ENCODE measurements at places on chromosomes 5 and 9.

- DNase-seq, result no peak
Observed at GRCh38 chr5:56852228-56853000, 37.1 kb downstream of the MAP3K1 start.

- peak; percentile 60 for DNase-seq
Observed at GRCh38 chr5:32059761-32060530, 114.2 kb downstream of the GOLPH3 start.

GRCh38 chr9:68581696-68582095 lies 41.0 kb upstream of the TMEM252 start:
- DNase-seq, result no peak

GRCh38 chr5:176916337-176916736 lies 17.2 kb upstream of the HK3 start:
- DNase-seq, result no peak

GRCh38 chr5:124395287-124395686 lies 351.2 kb downstream of the ZNF608 start:
- no peak for DNase-seq

GRCh38 chr5:75659791-75660450 lies 48.7 kb downstream of the ANKDD1B start:
- DNase-seq, result no peak

- DNase-seq, result peak; percentile 63
Observed at GRCh38 chr5:98556712-98557111, 216.8 kb upstream of the RGMB start.

Data from fibroblast of upper back skin (primary cell).